ENCODE measurements at places on chromosomes 1 and 21. TPM values are rescaled to one million over a fixed set of nuclear protein-coding genes. Genes with fewer than 3 reads are reported as not detected.

Gene SSR2
- 82.0 TPM for total RNA-seq

Gene TCHH
- 0.03 TPM for total RNA-seq

Gene CZIB
- 50.8 TPM for total RNA-seq

GRCh38 chr21:39110431-39110830, 72.8 kb downstream of the PSMG1 start:
- no peak for DNase-seq

DNA sequence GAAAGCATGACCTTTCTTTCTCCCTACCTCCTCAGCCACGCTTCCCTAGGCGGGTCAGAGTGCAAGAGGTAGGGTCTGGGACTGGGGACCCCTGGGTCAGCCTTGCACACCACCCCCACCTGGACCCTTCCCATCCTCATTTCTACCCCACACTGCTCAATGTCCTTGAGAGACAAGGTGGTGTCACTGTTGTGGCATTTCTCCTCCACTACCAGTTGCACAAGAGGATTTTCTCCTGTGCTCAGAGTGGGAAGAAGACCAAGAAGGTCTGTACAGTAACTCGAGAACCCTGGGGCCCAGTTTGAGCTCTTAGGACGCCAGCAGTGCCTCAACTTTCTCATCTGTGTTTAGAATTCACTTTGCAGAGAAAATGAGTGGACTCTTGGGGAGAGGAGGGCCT, 49.4 kb upstream of the CD34 start:
- no peak for DNase-seq

DNA sequence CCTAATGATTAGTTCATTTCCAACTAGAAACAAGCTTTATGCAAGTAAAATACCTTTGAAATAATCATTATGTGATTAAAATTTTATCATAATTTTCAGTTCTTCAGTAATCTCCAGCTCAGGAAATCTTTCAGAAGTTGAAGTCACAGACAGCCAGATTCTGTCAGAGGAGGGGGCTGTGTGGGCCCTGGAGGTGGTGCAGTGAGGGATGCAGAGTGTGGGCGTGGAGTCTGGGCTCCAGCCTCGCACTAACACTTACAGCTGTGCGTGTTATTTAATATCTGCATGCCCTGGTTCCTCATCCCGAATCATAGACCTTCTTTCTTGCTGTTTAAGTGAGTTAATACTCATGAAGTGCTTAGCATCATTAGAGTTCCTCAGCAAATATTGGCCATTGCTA, 23.9 kb downstream of the WDR64 start:
- DNase-seq, result no peak

GRCh38 chr1:54127594-54128300, 25.1 kb downstream of the CDCP2 start:
- no peak for DNase-seq

DNA sequence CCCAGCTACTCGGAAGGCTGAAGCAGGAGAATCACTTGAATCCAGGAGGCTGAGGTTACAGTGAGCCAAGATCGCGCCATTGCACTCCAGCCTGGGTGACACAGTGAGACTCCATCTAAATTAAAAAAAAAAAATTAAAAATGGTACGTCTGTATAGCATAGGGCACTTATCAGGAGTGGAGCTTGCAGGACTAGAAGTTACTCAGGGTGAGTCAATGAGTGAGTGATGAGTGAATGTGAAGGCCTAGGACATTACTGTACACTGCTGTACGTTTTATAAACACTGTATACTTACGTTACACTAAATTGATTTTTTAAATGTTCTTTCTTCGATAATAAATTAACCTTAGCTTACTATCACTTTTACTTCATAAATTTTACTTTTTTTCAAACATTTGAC, 183.6 kb downstream of the NR5A2 start:
- no peak for DNase-seq

GRCh38 chr21:46307625-46308024, 16.0 kb downstream of the C21orf58 start:
- DNase-seq, result no peak

GRCh38 chr1:12518931-12519692, 98.9 kb downstream of the DHRS3 start:
- DNase-seq, result peak; percentile 92

DNA sequence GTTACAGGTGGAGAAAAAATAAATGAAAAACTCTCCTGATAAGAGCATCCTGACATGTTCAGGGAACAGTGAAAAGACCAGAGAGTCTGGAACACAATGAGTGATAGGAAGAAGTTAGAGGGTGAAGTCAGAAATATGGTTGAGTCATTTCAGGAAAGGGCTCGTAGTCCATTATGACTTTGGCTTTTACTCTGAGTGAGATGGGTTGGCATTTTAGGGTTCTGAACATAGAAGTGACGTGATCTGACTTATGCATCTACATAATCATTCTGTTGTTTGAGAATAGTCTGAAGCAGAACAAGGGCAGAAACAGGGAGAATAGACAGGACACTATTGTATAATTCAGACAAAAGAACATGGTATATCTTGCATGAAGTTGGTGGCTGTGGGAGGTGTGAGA, 5.8 kb downstream of the HMCN1 start:
- no peak for DNase-seq

GRCh38 chr1:226814751-226815537, 55.5 kb upstream of the PSEN2 start:
- DNase-seq, result peak; percentile 69

GRCh38 chr1:241157435-241157834, 199.6 kb downstream of the RGS7 start:
- no peak for DNase-seq

GRCh38 chr1:19850214-19850613, 32.0 kb upstream of the OTUD3 start:
- DNase-seq, result no peak

DNA sequence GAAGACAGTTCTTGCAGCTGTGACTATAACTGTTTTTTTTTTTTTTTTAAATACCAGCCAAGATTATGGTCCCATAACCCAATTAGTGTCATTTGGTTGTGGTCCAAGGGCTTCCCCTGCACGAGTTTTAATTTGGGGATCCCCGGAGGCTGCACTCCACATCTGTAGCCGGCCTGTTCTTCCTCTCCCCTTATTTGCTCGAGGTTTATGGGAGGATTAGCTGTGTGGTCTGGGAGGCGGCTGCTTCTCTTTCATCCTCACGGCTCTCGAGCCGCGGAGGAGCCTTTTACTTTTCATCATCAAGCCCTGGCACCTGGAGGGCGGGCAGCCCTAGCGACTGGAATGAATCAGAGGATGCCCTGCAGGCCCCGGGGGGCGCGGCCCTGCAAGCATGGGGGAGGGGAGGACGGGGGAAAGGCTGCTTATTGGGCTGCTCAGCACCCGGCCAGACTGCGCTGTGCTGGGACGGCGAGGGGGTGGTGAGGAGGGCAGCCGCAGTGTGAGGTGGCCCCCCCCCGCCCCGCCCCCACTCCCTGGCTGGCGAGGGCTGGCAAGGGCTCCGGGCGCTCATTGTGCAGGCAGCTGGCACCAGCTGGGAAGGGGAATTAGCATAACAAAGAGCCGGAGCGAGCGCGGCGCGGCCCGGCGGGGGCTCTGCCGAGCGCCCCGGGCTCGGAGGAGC, 18.5 kb downstream of the SERTAD4 start:
- peak; percentile 63 for DNase-seq

DNA sequence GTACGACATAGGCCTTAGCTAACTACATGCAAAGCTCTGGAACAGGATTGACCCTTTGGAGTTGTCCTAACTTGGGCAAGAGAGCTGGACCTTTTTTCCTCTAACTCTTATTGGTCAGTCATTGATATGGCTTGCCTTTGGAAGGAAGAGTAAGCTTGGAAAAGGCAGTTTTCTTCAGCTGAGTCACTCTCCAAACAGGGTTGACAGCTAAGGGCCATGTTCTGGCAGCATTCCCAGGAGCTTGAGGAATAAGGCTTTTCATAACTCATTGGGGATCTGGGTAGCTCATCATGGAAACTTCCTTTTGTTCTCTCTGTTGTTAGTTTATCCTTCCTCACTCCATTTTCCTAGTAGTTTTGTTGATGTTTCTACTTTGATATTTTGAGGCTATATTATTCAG, 14.5 kb upstream of the ERRFI1 start:
- DNase-seq, result peak; percentile 82

GRCh38 chr1:54464031-54464476, 57.9 kb upstream of the SSBP3 start:
- DNase-seq, result no peak

Measured in right cardiac atrium (tissue), 5 donors.